ENCODE measurements at places on chromosomes 16 and 17.

GRCh38 chr16:8714174-8714573 is 39.8 kb downstream of the ABAT start:
- DNase-seq, result no peak

GRCh38 chr16:23279721-23280153 is 22.4 kb upstream of the SCNN1B start:
- no peak for DNase-seq

DNA sequence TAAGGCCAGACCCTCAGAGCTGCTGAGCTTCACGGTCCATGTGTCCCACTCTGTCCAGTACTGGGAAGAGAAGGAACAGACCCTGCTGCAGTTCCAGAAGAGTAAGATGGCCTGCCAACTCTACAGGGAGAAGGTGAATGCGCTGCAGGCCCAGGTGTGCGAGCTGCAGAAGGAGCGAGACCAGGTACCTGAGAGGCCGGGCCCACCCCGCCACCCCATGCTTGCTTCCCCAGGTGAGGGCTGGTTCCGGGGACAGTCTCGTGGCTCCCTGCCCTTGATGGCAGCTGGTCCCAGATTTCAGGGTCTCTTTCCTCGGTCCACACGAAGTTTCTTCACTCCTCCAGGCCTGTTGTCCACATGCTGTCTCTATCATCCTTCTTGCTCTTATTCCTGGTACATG is 20.9 kb downstream of the CARD14 start:
- DNase-seq, result no peak

GRCh38 chr16:82248677-82249076 is 78.7 kb upstream of the MPHOSPH6 start:
- DNase-seq, result no peak

DNA sequence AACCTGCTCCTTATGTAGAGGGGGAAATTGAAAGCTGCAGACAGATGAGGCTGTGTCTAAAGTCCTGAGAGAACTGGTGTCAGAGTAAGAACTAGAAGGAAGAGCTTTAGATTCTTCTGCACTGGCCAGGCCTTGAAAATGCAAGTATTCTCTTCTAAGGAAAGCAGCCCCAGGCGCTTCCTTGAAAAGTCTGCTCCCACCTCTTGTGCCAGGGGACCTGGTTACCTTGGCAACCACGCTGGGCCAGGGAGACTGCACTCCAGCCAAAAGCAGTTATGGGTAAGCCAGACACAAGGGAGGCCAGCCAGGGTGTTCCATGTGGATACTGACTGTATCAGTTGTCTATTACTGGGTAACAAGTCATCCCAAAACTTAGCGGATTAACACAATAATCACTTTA is 228.6 kb upstream of the SDK2 start:
- no peak for DNase-seq

DNA sequence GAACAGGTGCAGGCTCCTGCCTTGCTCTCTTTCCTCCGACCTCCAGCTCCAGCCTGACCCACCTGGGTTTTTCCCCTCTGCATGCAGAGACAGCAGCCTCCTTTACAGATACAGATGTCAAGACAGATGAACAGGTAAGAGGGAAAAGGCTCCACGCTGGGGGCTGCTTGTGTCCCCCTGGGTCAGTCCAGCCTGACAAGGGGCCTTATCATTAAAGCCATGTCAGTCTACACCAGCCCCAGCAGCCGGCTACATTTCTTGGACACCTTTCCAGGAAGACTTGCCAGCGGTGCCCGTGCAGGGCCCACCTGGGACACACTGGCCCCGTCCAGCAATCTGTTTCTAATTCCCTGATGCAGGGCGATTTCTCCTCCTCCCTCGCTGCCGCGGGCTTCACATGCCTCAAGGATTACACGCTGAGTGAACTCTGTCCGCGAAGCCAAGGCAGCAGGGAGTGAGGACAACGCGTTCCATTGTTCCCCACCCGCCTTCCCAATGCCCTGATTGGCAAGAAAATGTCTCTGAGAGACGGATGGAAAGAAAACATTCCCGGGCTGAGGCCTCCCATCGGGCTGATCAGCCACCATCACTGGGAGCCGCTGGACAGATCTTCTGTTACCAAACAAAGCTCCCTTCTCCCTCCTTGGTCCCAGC is 184.7 kb downstream of the C16orf95 start:
- DNase-seq, result no peak
